ENCODE measurements at places on chromosomes 16 and 17.

- no peak for DNase-seq
These were observed 1.5 kb downstream of the SPOP start for GRCh38 chr17:49676276-49676868.

- DNase-seq: no peak
These were observed 79.8 kb upstream of the DYNLRB2 start for GRCh38 chr16:80460988-80461387.

DNA sequence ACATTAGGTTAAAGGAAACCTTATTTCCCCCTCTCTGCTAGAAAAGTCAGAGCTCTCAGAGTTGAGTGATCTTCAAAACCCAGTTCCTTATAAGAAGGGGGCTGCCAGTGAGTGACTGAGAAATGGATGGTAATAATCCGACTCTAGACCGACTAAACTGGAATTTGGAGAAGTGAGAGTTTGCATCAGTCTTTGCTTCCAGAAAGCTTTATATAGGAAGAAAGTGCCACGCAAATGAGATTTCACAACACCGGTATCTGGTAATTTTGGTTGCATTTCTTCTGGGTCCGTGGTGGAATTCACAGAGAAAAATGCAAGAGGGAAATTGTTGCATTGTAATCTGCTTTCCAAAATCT is 271.4 kb downstream of the MAF start:
- no peak for DNase-seq

DNA sequence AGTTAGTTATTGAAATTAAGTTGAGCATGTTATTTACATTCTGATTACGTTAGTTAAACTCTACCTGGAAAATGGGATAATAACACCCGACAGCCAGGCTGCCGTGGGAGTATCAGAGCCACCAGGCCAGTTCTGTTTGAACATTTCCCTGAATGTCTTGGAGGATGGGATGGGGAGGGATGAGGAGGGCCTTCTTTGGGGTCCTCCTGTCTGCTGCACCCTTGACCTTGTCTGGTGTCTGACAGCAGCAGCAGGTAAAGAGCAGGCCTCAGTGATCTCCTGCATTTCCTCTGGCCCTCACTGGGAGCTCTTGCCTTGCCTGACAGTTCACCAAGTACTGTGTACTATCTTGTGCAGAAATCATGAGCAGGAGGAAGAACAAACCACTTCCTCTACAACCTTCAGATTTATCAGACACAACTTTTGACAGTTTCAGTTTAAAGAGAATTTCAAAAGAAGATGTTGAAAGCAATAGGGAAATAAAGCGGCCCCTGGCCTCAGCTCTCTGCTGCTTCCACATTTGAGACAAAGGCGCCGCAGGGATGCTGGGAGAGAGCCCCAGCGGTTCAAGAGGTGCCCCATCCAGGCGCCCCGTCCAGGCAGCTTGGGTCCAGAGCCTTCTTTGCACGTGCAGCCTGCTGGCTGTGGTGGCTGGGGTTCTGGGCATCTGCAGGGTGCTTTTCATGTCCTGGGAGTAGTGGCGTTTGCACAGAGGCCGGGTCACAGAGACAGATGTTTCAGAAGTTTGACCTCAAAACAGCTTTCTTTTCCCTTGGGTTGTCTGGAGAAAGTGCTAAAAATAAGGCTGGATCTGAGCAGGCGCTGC is 25.3 kb downstream of the CMIP start:
- DNase-seq: no peak

GRCh38 chr17:21089933-21090901 is 36.5 kb upstream of the DHRS7B start:
- no peak for DNase-seq

GRCh38 chr16:47978491-47979163 is 177.2 kb downstream of the ABCC12 start:
- DNase-seq: no peak

DNA sequence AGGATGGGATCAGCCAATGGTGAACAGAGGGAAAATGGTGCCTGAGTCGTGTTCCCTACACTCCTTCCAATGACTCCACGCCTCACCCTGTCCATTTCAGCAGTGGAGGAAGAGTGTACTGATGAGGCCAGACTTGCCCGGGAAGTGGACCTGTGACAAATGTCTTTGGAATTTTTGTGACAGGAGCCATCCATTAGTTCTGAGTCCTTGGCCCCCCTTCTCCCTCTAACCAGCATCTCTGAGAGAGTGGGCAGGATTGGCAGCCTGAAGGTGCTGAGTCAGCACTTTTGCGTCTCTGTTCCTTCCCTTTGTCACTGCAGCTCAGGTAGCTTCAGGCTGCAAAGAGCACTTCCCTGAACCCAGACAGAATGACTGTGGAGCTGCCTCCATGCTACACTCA is 30.8 kb downstream of the BEAN1 start:
- DNase-seq: no peak

GRCh38 chr16:87190288-87191230 is 126.6 kb downstream of the C16orf95 start:
- no peak for DNase-seq

- no peak for DNase-seq
These were observed 80.8 kb downstream of the CLEC16A start for GRCh38 chr16:11025120-11025531.

DNA sequence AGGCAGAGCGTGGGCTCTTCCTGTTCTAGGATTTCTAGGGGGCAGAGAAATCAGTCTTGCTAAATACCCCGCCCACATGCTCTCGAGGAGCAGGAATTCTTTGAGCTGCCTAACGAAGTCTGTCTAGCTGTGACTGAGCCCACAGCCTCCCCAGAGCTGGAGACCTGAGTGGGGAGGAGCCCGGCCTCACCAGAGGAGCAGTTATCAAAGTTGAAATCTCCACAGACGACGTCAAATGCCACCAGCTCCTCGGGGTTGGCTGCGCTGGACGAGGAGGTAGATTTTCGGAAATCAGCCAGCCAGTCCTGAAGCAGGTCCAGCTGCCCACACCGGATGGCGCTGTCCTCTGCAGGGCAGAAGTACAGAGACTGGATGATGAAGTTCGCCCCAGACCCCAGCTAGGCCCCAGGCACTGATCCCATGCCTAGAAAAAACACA is 53.8 kb downstream of the PRMT7 start:
- no peak for DNase-seq

DNA sequence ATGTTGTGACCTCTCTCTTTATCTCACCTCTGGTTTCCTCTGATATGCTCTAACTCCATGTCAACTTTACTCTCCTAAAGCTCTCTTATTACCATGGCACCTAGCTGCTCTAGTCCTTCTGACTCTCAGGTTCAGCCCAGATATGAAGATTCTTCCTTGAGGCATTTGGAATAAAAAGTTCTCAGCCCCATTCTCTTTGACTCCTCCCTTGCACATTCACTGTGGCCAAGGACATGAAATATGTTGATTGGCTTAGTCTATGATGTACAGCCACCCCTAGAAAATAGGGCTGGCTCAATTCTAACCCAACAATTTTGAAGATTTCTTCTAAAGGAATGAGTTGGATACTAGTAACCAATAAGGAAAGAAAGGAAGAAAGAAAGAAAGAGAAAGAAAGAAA is 20.8 kb upstream of the GAS7 start:
- no peak for DNase-seq

DNA sequence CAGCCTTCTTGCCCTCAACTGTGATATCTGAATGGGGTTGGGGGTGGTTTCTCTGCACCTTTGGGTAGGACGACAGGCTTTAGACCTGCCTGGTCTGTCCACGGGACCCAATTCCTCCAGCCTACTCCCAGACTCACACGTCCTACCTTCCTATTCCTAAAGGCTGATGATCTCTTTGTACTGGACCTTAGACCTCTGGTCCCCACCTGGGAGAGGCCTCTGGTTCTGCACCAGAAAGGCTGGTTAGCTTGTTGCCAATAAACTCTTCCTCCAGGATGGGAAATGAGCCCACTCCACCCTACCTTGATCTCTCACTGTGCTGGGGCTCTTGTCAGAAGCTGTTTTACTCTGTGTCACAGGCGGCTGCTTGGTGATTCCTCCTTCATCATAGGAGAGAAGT is 14.4 kb downstream of the FBF1 start:
- DNase-seq: no peak

GRCh38 chr17:6669479-6670212 is 18.1 kb downstream of the C17orf100 start:
- no peak for DNase-seq

GRCh38 chr17:6092903-6093468 is 22.8 kb downstream of the WSCD1 start:
- no peak for DNase-seq

- no peak for DNase-seq
These were observed 51.4 kb upstream of the ARHGAP44 start for GRCh38 chr17:12737740-12738469.

Data from iPS DF 6.9 (cell line).